ENCODE measurements at places on chromosomes 5 and 9. TPM values are rescaled to one million over a fixed set of nuclear protein-coding genes. Genes with fewer than 3 reads are reported as not detected.

Gene CDX1
- 299 TPM for total RNA-seq

Gene CBY3
- not detected for total RNA-seq

Gene F2RL1
- 87.0 TPM for total RNA-seq

Gene ADGRD2
- not detected for total RNA-seq

- H3K4me1 ChIP-seq: no peaks in the 10 kb centered on the region
- H3K27ac ChIP-seq: no peak overlapping the region
- no peaks in the 10 kb centered on the region for H3K27me3 ChIP-seq
- no peak overlapping the region for H3K4me3 ChIP-seq
- no peak for DNase-seq
These were observed 123.8 kb upstream of the SHB start for GRCh38 chr9:38192731-38193265.

DNA sequence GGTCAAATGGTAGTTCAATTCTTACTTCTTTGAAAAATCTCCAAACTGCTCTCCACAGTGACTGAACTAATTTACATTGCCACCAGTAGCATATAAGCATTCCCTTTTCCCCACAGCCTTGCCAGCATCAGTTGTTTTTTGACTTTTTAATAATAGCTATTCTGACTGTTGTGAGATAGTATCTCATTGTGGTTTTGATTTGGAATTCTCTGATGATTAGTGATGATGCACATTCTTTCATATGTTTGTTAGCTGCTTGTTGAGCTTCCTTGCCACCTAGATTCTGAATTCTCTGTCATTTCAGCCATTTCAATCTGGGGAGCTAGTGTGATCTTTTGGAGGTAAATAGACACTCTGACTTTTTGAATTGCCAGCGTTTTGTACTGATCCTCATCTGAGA is 24.0 kb downstream of the CDK20 start:
- no peaks in the 10 kb centered on the region for H3K36me3 ChIP-seq
- H3K27ac ChIP-seq: no peak overlapping the region
- no peak for DNase-seq
- no peaks in the 10 kb centered on the region for H3K27me3 ChIP-seq
- H3K4me1 ChIP-seq: no peaks in the 10 kb centered on the region

GRCh38 chr9:83027153-83027891 is 35.6 kb downstream of the RASEF start:
- no peak overlapping the region for H3K27ac ChIP-seq
- no peaks in the 10 kb centered on the region for H3K4me1 ChIP-seq
- no peaks in the 10 kb centered on the region for H3K36me3 ChIP-seq
- no peak overlapping the region for H3K4me3 ChIP-seq
- H3K27me3 ChIP-seq: no peaks in the 10 kb centered on the region

- no peaks in the 10 kb centered on the region for H3K27me3 ChIP-seq
- H3K27ac ChIP-seq: no peak overlapping the region
- no peak for DNase-seq
These were observed 388.1 kb upstream of the ACO1 start for GRCh38 chr9:31996331-31996730.

DNA sequence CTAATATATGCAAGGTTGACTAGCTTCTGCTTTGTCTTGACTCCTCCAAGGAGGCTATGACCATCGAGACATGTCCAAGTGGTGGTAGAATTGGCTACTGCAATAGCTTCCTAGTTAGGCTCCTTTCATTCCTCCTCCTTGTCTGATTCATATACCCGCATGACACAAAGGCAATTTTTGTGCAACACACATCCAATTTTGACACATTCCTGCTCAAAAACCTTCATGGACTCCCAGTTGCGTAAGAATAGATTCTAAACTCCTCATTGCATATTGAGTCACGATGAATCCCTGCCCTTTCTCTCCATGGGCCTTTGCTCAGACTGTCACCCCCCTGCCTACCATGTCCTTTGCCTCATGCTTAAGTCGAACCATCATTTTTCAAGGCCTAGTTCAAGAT is 344.5 kb downstream of the ACTL7B start:
- DNase-seq: no peak
- H3K27me3 ChIP-seq: no peaks in the 10 kb centered on the region
- H3K36me3 ChIP-seq: no peaks in the 10 kb centered on the region
- H3K4me1 ChIP-seq: no peaks in the 10 kb centered on the region

DNA sequence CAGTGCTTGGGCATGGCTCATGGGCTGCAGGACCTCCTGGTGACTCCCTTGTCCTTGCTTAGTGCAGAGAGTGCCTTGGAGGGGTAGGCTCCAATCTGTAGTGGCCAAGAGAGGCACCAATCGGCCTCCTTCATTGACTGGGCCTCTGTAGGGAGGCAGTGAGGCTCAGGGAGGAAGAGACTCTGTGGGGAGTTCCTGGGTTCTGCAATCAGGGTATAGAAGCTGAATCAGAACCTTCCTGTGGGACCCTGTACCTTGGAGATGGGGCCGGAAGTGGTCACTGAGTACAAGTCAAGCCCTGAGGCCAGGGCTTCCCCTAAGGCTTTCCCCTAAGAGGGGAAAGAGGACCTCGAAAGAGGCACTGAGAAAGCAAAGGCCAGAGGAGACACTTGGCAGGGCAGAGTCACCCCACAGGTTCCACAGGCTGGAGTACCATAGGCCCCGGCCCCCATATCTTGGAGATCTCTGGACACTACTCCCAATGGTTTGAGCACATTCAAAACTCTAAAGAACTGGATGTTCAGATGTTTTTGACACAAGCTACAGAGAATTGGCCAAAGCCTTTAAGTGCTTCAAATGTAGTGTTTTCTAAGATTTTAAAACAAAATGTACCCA is 190.5 kb downstream of the HSPA4 start:
- no peaks in the 10 kb centered on the region for H3K36me3 ChIP-seq
- no peak overlapping the region for H3K27ac ChIP-seq
- no peaks in the 10 kb centered on the region for H3K4me1 ChIP-seq
- DNase-seq: no peak

DNA sequence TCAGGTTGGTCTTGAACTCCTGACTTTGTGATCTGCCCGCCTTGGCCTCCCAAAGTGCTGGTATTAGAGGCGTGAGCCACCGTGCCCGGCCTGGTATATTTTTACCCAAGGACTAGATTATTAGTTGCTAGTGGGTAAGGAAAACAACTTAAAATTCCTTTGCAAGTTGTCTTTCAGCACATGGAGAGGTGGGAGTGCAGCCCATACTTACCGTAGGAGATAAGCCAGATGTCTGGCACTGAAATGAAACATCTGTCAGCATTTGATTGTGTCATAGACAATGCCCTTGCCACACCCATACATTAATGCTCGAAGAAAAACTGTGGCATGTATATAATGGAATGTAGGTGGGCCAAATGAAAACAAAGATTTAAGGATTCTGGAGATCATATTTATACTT is 36.6 kb upstream of the ANKH start:
- H3K36me3 ChIP-seq: no peaks in the 10 kb centered on the region
- H3K27ac ChIP-seq: no peak overlapping the region
- no peaks in the 10 kb centered on the region for H3K4me1 ChIP-seq

DNA sequence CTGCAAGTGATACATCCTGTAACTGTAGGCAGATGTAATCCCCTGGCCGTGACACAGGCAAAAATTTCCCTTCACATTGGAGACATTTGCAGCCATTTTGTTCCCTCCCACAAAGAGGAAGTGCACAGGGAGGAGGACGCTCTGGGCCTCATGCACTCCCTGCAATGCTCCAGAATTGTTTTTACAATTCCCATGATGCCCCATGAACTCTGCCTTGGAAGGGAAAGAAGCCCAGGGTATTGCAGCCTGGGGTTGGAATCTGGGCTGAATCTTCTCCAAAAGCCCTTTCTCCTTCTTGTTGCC is 491.7 kb downstream of the CCDC171 start:
- H3K4me1 ChIP-seq: no peaks in the 10 kb centered on the region
- H3K4me3 ChIP-seq: no peak overlapping the region
- no peak overlapping the region for H3K27ac ChIP-seq
- DNase-seq: no peak
- H3K36me3 ChIP-seq: no peaks in the 10 kb centered on the region

GRCh38 chr5:10149911-10150310 is 99.8 kb downstream of the ATPSCKMT start:
- no peaks in the 10 kb centered on the region for H3K27me3 ChIP-seq
- H3K4me3 ChIP-seq: no peak overlapping the region
- no peak for DNase-seq
- no peaks in the 10 kb centered on the region for H3K4me1 ChIP-seq
- no peaks in the 10 kb centered on the region for H3K36me3 ChIP-seq

Measured in colonic mucosa (tissue), 4 donors.